Suppressor macrophage treated with lipopolysaccharide for 4 hours (primary cell): ENCODE measurements at places on chromosomes 7 and 10.

- DNase-seq: no peak
Measured at GRCh38 chr10:70899096-70899495, 10.7 kb upstream of the PCBD1 start.

DNA sequence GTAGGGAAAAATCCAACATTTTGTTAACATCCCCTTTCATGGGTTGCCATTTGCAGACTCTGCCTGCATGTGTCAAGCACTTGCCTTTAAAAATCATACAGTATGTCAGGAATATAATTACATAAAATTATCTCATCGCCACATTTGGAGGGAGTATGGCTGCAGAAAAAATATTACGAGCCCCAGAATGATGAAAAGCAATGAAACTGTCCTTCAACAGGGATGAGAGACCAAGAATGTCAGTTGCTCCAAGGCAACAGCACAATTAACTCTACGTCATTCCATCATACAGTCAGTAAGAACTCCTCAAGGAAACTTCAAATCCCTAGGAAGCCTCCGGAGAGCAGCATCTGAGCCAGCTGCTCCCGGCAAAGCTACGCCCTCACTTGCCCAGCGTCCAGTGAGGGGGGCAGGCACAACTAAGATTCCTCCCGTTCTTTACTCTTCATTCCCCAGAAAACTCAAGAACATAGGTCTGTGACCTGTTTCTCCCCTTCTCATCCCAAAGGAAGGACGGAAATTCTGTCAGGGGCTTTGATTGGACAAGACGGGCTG lies 132.9 kb downstream of the ANLN start:
- no peak for DNase-seq

DNA sequence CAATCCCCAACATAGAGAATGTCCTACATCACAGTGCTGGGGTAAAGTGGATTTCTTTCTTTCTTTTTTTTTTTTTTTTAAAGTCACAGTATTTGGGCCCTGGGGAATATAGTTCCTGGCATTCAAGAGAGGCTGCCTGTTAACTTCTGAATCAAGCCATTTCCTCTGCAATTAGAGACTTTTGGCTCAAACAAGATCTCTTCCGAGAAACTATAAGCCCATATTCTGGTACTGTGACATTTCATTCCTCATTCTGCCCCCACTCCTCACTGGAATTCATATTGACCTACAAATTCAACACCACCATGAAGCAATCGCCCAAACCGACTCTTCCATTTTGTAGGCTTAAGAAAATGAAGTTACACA lies 187.4 kb downstream of the PHTF2 start:
- DNase-seq: no peak

DNA sequence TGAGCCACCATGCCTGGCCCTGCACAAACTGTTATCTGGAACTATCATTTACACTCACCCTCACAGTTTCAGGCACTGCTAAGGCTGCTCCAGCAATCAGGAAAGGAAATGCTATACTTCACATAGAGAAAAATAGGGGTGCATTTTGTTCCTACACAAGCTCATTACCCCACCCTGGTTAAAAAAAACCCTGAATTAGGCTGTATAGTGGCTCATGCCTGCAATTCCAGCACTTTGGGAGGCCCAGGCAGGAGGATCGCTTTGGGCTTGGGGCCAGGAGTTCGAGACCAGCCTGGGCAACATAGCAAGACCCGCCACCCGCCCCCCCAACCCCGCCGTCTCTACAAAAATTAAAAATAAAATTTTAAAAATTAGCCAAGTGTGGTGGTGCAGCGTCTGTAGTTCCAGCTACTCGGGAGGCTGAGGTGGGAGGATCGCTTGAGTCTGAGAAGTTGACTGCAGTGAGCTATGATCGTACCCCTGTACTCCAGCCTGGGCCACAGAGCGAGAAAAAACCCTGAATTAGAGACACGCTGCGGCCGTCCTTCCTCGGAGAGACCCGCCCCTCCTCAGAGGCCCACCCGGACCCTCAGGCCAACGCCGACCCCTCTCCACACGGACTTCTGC lies 539 bp downstream of the PTCD1 start:
- no peak for DNase-seq

- DNase-seq: no peak
Measured at GRCh38 chr7:55903985-55904759, 16.9 kb downstream of the ZNF713 start.

DNA sequence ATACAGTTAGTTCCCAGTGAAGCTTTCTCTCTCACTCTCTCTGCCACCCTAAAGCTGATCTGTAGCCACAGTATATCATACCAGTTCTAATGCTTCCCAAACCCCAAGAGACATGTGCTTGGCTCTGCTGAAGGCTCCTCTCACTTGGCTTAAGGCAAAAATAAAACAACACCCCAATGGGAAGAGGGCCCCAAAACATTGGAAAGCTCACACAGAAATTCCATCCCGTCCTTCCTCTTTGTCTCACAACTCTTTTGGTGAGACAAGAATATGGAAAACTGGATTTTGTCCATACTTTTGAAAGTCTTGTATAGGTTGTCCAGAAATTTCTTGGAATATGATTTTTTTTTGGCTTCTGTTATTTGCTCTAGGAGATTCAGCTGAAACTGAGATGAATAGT lies 56.1 kb upstream of the WNT16 start:
- DNase-seq: no peak

DNA sequence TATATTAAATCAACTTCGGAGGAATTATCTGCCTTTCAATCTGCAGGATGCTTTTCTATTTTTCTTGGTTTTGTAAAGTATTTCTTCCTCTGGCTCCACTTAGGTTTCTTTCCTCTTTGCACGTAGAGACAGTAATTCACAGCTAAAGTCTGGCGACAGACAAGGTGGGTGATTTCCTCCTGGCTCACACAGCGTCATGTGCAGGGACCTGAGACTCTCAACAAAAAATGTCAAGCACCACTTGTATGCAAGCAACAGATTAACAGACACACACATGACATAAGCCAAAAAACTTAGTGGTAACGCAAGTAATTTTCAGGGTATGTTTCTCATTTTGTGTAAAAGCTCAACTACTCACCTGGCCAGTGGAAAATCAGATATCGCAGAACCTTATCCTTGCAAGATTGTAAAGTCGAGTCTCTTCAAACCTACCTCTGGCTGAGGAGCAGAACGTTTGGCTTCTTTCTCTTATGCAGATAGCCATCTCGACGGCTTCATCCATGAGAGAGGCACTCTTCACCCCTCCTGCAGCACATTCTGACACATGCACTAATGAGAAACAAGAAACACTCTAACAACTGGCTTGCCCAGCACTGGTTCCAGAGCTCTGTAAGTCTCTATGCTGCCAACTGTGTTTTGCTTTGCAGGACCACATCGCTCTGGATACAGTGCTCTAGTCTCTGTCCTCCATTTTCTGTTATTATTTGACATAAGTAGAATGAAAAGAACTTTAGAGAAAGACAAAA lies 188.0 kb downstream of the CDCA7L start:
- DNase-seq: no peak

- DNase-seq: no peak
Measured at GRCh38 chr7:129103561-129104324, 40.8 kb upstream of the TSPAN33 start.

DNA sequence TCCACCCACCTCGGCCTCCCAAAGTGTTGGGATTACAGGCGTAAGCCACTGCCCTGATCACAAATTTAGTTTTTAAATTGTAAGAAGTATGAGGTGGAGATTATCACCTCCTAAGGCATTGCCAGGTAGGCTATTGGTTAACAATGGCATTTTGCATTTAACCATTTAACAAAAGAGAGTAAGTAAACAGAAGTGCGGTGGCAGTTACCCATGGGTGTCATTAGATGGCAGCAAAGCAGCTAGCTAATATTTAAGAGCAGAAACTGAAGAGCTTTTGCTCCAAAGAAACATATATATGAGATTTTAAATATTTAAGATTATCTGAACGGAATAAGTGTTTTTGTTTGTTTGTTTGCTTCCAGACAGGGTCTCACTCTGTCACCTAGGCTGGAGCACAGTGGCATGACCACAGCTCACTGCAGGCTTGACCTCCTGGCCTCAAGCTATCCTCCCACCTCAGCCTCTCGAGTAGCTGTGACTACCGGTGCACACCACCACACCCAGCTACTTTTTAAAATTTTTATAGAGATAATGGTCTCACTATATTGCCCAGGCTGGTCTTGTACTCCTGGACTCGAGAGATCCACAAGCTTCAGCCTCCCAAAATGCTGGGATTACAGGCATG lies 325.5 kb upstream of the C7orf33 start:
- peak; percentile 30 for DNase-seq

DNA sequence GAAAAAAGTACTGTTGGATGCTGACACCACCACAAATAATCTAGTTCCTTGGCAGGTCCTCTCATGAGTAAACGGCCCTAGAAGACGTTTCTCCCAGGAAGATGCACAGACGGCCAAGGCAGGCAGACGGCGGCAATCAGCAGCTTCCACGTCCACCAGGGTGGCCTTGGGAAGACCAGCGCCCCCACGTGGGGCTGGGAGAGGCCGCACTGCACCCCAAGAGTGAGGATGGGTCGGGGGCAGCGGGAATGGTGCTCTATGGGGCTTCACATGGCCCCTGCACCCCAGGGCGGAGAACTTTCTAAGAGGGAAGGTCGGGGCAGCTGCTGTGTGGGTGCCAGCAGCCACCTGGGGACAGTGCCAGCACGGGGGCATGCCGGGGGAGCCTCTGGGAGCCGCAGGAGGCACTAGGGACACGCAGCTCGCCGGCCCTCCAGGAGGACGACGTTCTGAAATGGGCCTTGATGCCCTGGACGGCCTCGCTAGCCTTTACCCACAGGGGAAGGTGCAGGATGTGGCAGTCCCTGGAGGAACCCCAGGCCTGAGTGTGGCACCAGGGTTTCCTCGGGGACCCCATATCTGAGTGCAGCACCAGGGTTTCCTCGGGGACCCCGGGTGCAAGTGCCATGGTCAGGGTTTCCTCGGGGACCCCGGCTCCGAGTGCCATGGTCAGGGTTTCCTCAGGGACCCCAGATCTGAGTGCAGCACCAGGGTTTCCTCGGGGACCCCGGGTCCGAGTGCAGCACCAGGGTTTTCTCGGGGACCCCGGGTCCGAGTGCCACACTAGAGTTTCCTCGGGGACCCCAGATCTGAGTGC lies 539.9 kb downstream of the DNAJB6 start:
- no peak for DNase-seq

GRCh38 chr10:11085545-11085944 lies 67.9 kb downstream of the CELF2 start:
- no peak for DNase-seq

- DNase-seq: no peak
Measured at GRCh38 chr7:41747961-41748360, 45.1 kb upstream of the INHBA start.

DNA sequence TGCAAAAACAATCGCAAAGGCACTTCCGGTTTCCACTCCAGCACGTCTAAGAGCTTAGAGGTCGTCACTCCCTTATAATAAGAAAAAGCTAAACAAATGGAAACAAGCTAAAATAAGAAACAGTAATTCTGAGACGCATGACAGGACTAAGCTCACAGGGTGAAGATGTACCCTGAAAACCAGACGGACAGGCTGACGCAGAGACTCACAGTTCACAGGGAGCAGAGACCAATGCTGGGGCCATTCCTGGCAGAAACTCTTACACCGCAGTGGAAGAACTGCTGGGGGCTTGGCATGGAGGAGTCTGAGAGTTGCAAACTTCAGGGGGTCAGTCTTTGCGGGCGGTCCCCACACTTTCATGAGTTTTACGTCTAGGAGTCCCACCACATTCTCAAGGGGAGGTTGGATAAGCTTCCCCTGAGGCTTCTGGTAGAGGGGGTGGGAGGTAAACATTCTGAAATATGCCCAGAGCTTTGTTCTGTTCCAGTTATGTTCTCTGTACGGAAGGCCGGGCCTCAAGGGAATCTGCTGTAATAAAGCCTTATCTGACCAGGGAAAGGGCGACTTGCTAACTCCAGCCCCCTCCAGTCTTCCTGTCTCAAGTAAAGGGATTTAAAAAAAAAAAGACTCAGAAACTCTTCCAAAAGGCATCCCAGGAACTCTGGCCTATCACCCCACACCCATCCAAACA lies 47.8 kb downstream of the BRI3 start:
- DNase-seq: no peak

DNA sequence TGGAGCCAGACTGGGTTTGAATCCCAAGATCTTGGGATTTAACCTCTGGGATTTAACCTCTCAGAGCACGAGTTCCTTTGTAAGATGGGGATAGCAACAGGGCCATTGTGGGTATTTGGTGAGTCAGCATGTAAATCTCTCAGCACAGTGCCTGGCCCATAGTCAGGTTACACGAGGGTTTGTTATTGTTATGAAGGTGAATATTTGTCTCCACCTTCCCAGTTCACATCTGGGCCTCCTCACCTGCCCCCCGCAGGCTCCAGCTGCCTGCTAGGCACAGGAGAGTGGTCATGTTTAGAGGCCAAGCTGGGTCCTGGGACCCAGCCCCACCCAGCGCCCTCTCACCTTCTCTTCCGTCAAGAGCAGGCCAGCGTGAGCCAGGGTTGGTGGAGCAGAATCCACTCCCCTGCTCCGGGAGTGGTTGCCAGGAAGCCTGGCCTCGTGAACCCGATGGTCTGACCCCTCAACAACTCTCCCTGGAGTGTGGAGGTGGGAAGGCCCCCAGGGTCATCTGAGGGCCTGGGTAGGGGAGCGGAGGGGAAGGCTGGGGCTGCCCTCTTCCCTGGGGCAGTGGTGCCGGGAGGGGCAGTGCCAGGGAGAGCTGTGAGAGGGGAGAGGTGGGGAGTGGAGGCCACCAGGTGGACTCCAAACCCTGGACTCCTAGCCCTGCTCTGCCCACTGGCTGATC lies 26.0 kb downstream of the FAM241B start:
- no peak for DNase-seq

DNA sequence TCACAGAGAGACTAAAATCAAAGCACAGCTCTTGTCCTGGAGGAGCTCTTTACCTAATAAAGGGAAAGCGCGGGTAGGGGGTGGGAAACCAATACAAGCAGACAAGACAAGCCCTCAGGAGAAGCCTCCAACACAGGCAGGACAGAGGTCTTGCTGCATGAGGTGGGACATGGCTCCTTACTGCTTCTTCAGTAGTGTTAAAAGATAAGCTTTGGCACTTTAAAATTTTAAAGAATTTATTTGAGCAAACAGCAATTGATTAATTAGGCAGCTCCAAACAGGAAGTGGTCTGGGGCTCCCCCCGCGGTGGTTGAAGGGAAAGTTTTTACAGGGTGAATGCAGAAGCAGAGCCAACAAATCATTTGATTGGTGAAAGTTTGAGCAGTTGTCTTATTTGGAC lies 50.3 kb upstream of the MACC1 start:
- DNase-seq: peak; percentile 62

GRCh38 chr10:89171263-89171872 lies 35.7 kb downstream of the CH25H start:
- no peak for DNase-seq
